Activated naive CD8-positive, alpha-beta T cell treated with anti-CD3 and anti-CD28 coated beads, Interleukin-2, amount 10 ng/mL, durations not matched to agents 7 days and 5 days (primary cell): ENCODE measurements at places on chromosomes 1 and 21. TPM values are rescaled to one million over a fixed set of nuclear protein-coding genes. Genes with fewer than 3 reads are reported as not detected.

ATP1A1 gene
- 193 TPM for total RNA-seq

- DNase-seq, result no peak
Measured at GRCh38 chr1:7207875-7208646, 422.8 kb downstream of the CAMTA1 start.

DNA sequence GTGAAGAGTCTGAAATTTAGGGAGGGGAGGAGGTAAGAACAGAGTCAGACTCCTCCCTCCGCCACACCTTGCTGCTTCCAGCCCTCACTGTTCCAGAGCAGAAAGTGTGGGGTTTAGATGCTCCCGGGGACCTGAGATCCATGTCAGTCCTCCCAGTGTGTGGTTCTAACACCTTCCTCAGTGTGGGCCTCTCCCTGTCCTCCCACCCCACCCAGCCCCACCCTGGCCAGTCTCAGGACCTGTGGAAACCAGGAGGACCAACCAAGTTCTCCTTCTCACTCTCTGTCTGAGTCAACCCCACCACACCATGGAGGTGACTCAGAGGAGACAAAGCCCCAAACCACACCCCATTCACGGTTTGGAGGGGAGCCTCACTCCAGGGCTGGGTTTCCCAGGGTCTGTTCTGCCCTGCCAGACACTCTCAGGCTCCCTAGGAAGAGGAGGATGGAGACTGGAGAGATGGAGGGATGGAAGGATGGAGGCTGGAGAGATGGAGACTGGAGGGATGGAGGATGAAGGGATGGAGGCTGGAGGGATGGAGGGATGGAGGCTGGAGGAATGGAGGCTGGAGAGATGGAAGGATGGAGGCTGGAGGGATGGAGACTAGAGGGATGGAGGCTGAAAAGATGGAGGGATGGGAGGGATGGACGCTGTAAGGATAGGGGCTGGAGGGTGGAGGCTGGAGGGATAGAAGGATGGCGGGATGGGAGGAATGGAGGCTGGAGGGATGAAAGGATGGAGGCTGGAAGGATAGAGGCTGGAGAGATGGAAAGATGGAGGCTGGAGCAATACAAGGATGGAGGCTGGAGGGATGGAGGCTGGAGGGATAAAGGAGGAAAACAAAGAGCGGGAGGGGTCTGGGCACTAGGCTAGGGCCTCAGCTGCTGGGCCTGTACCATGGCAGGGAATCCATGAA lies 100.9 kb upstream of the RUNX3 start:
- DNase-seq, result peak; percentile 77

LCE3D gene
- total RNA-seq, result not detected

- DNase-seq, result no peak
Measured at GRCh38 chr1:229942501-229942900, 124.5 kb upstream of the GALNT2 start.

DNA sequence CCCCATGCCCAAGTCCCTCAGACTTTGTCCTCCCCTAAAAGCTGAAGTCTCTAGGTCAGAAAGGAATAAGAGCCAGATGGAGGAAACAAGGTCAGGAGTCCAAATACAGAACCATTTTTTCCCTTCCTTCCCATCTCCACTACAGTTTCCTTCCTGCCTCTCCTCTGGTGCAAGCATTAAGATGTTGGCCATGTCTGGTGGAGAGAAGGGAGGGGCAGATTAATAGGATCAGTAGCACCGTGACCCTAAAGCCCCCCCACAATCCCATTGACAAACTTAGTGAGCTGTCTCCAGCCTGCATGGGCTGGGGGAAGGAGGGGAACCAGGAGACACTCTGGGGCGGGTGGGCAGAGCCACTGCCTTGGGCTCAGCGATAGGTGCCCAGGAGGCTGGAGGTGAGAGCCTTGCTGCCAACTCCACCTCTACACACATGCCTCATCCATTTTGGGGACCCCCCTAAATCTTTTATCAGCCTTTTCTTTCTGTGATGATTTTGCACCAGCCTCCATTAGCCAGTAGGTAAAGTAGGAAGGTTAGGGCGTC lies 59.8 kb downstream of the RHBG start:
- DNase-seq, result no peak

C1orf94 gene
- total RNA-seq, result not detected

TNFSF18 gene
- total RNA-seq, result not detected

- DNase-seq, result no peak
Measured at GRCh38 chr1:70961374-70961975, 86.1 kb downstream of the PTGER3 start.

- DNase-seq, result no peak
Measured at GRCh38 chr1:3017440-3018050, 3.7 kb upstream of the ACTRT2 start.

DNA sequence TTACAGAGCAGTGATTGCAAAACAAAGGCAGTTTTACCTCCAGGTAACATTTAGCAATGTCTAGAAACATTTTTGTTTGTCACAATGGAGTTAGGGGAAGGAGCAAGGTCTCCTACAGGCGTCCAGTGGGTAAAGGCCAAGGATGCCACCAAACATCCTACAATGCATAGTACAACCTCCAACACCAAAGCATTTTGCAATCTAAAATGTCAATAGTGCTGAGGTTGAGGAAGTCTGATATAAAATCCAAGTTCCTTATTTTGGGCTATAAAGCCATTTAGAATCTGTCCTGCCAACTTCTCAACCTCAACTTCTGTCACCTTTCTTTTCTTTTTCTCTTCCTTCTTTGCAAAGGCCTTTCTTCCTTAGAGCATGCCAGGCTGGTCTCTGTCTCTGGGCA lies 111.2 kb downstream of the FASLG start:
- no peak for DNase-seq

VHLL gene
- not detected for total RNA-seq

DNA sequence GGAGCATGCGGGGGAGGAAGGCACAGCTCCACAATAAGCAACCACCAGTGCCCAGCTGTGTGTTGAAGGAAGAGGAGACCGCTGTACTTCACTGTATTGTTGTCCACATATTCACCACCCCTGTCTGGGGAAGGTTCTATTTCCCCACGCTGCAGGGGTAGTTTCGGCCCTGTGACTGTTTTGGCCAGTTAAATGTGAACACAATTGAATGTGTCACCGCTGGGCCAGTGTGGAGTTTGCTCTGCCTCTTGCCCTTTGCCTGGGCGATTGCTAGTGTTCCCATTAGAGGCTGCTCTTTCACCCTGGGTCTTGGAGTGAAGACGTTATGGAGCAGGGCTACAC lies 32.6 kb downstream of the UBE4B start:
- no peak for DNase-seq

- DNase-seq, result no peak
Measured at GRCh38 chr1:13730291-13730690, 30.3 kb downstream of the PRDM2 start.

GRCh38 chr1:35557611-35558373 lies at the start of gene NCDN:
TSS of gene NCDN (plus strand) at chr1:35557799. CDS start at chr1:35558191, 392 bp downstream.
- peak; percentile 94 for DNase-seq

DNA sequence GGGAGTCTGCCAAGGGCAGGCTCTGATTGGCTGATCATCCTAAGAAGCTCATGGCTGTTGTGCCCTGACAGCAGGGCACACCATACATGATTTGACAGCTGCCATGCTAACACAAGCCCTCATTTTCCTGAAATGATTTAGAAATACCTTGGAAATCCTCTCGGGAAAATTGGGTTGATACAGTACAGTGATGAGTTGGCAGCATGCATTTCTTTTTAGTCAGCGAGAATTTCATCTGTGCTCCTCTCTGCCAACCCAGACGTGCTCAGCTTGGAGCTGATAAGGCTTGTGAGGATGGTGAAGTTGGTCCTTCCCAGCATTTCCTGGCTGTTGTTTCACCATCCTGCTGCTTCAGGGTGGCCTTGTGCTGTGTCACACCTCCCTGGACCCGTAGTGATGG lies 22.6 kb upstream of the KCNQ4 start:
- DNase-seq, result no peak

- DNase-seq, result no peak
Measured at GRCh38 chr1:153228491-153228890, 11.1 kb downstream of the PRR9 start.
